ENCODE measurements at places on chromosomes 6 and 20.
A peak's percentile ranks its signal among the peaks of the same experiment; 100 is the strongest.

GRCh38 chr6:20234136-20234535 is 21.9 kb upstream of the MBOAT1 start:
- DNase-seq, result no peak

DNA sequence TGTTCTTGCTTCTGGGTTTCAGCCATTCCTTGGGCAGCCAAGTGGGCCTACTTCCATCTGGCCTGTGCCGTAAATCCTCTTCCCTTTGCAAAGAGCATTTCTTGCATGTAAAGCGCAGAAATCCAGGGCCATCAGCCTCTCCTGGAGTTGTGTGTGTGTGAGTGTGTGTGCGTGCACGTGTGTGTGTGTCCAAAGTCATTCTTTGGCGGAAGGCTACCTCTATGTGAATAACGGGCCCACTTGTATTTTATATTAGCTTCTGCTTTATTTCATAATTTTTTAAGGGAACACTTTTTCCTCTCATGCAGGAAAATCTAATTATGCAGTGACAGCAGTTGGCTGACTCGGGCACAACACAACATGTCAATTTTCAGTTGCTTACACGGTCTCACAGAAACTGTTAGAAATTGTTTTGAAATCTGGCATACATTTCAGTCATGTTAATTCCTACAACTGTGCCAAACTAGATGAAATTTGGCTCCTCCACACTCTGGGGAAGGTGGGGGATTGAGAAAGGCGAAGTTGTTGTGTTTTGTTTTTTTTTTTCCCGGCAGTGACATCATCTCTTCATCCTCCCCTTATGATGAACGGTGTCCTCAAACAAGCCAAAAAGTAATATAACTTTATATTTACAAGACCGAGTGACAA is 223.7 kb upstream of the TSHZ2 start:
- DNase-seq, result no peak

DNA sequence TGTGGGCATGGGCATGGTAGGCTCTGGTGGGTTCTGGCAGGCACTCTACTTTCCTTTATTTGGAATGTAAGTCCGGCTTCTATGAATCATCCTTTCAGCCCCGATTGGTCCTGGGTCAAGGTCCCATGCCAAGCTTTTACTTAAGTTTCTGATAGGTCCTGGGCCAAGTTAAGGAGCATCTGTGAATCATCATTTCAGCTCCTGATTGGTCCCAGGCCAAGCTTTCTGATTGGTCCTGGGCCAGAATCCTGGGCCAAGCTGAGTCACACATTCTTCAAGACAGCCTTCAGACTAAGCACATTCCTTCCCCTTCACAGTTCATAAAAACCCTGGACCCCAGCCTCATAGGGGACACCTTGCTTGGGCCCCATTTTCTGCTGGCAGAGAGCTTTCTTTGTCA is 231.0 kb upstream of the EYS start:
- DNase-seq, result no peak

- no peak for DNase-seq
Measured at GRCh38 chr6:136969930-136970329, 47.8 kb downstream of the SLC35D3 start.

DNA sequence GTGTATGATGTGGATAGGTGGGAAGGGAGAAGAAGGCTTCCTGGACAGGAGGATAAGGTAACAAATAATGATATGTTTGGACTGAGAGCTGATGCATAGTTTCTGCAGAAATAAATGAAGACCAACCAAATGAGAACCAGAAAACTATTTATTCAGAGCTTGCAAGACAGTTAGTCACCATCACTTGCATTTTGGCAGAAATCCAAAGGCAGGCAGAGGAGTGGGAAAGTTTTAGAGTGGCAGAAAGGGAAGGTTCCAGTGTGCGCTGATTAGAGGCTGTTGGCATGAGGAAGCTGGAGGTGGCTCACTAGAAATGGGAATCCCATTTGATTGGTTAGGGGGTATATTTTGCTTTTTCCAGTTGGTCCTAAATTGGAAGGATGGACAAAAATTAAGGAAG is 13.0 kb upstream of the F13A1 start:
- DNase-seq, result no peak

DNA sequence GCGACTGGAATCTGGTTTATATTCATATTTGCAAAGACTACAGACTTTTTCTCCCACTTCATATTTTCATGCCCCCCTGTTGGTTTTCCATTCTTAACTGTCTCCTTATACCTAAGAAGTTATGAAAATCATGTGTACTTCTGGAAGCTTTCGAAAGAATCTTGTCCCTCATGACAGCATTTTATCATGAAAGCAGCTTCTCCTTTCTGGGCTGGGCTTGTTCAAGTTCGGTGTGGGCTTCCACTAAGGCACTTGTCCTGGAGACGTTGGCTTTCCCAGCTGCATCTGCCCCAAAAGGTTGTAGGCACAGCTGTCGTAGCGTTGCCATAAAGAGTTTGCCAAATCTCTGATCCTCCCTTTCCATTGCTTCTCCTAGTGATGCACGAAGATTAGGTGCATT is 56.5 kb downstream of the RPRD1B start:
- DNase-seq, result no peak

- no peak for DNase-seq
Measured at GRCh38 chr6:69957985-69958559, 91.7 kb downstream of the COL19A1 start.

- DNase-seq, result no peak
Measured at GRCh38 chr6:5457041-5457440, 195.7 kb downstream of the FARS2 start.

GRCh38 chr20:12153628-12154027 is 235.9 kb downstream of the BTBD3 start:
- DNase-seq, result no peak

DNA sequence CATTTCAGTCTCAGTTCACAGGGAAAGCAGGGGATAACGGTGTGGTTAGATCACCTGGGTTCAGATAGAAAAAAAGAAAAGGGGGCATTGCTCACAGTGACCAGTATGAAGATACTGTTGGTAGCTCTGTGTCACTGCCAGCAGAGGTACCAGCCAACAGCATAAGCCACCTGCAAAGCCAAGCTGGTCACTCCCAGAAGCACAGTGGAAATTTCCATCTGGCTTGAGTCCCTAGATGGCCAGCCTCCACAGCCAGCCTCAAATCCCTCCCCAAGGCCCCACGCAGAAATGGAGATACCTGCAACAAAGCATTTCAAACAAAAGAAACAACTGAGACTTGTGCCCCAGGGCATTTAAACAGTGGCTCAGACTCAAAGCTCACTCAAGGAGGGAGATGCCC is 11.6 kb downstream of the DEFB127 start:
- DNase-seq, result no peak

GRCh38 chr6:12233693-12234571 is 56.2 kb upstream of the EDN1 start:
- no peak for DNase-seq

DNA sequence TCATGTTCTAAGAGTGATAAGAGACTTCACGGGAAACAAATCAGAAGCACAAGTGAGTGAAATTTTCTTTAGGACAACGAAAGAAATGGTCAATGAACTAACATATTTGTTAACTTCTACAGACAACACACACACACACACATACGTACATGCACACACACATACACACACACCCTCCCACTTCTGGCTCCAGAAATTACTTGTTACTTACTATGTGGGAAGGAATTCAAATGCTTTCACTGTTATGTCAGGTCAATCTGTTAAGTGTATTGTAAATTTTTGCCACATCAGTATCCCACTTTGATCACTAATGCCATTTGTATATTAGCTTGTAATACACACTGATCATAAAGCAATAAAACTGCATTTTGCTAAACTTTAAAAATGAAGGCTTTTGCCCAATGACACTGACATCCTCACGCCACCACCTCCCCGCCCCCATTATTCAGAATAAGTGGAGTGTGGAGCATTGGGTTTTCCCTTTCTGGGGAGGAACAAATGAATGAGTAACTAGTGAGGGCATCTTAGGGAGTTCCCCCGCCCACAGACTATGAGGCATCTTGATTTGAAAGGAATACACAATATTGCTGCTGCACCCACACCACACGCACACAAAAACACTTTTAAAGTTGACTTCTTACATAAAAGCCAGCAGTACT is 76.2 kb downstream of the ATXN1 start:
- no peak for DNase-seq

DNA sequence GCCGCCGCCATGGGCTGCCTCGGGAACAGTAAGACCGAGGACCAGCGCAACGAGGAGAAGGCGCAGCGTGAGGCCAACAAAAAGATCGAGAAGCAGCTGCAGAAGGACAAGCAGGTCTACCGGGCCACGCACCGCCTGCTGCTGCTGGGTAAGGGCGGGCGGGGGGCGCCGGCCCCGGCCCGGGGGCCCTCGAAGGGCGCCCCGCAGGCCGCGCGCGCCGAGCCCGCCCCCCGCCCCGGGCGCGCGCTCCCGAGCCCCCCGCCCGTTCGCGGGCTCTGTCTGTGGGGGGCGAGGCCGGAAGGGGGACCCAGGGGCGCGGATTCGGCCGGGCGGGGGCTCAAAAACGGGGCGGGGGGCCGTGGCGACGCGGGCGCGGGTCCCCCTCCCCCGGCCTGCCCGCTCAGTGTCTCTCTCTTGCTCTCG is 39.2 kb downstream of the GNAS start:
- no peak for DNase-seq

DNA sequence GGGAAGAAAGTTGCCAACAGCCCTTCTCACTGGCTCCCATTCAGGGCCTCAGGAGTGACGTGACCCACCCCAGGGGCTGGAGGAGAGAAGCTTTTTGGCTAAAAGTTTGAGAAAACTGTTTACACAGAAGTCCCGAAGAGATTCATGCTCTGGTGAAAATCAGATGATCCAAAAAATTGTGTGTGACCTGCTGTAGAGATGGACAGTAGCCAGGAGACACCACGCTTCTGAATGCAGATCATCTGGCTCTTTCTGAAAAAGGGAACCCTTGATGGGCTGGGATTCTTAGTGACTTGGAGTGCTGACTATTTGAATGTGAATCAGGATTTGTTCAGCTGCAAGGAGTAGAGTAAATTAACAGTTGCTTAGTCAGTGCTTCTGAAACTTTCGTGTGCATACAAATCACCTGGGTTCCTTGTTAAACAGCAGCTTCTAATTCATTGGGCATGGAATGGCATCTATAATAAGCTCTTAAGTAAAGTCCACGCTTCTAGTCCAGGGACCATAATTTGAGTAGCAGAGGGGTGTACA is 265.1 kb downstream of the PREX1 start:
- no peak for DNase-seq

DNA sequence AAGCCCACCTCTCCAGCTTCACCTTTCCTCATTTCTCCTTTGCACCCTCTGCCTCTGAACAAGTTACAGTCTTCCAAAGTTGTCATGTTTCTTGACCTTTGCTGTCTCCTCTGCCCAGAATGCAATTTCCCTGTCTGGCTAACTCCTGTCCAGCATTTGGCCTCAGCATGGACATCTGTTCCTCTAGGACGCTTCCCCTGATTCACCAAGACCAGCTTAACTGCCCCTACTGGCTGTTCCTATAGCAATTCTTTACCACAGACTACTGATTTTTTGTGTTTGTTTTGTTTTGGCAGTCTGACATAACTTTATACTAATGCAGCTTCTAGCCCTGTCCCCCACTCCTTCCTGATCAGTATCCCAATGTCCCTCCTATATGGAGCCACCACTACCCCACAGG is 13.4 kb downstream of the GNL1 start:
- no peak for DNase-seq

- DNase-seq, result no peak
Measured at GRCh38 chr6:30613251-30614043, 3.6 kb downstream of the PPP1R10 start.

- no peak for DNase-seq
Measured at GRCh38 chr6:170253910-170254269, 37.0 kb downstream of the DLL1 start.

- no peak for DNase-seq
Measured at GRCh38 chr6:42505385-42505718, 53.6 kb upstream of the TRERF1 start.

DNA sequence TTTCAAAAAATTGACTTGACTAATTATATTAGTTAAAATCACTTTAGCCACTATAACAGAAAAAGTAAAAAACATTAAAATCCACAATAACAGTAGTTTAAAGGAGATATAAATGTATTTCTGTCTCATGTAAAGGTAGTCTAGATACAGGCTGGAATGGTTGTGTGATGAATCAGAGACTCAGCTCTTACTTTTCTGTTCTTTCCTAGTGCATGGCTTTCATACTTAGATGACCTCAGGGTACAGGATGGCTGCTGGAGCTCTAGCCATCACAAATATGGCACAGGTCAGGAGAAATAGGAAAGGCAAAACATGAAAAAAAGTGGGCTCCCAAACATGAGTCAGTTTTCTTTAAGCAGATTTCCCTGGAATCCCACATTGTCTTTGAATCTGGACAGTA is 157.7 kb upstream of the FLRT3 start:
- no peak for DNase-seq

- DNase-seq, result no peak
Measured at GRCh38 chr6:107866606-107867301, 42.6 kb upstream of the SCML4 start.

- no peak for DNase-seq
Measured at GRCh38 chr20:21411725-21412124, 14.4 kb upstream of the NKX2-4 start.

GRCh38 chr20:24160563-24161281 is 172.1 kb upstream of the GGTLC1 start:
- peak; percentile 61 for DNase-seq

DNA sequence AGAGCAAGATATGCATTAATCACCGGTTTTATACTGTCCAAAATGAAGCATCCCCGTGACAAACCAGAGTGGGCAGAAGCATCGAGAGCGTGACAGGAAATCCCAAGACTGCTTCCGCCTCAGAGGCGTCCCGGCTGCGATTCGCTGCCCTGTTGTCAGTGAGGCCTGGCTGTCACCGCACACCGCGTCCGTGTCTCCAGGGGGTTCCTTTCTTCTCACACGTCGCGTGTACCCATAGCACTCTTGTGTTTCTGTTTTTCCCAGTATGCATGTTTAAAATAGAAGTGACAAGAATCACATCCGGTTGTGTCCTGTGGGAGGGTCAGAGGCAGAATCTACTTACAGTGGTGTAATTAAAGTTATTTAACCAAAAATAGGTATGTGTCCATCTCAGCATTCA is 8.3 kb upstream of the ADRM1 start:
- DNase-seq, result no peak

All from mucosa of descending colon (tissue), 3 donors.